Hepatic stellate cell (primary cell): ENCODE measurements at places on chromosomes 1 and 21.
A peak's percentile ranks its signal among the peaks of the same experiment; 100 is the strongest.

DNA sequence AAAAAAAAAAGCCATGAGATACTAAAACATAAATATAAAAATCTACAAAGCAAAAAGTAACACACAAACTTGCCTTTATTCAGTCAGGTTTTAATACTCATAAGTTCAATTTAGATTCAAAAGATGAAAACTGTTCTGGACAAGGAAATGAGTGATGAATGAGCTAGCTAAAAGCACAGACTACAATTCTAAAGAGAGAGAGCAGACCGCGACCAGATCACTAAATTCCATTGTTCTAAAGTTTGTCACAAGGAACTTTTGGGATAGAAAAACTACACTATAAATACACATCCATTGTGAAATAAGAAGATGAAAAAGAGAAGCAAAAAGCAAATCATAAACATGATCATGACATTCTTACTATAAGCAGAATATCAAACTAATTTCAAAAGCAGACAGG lies 1.7 kb downstream of the ODF2L start:
- DNase-seq = no peak

DNA sequence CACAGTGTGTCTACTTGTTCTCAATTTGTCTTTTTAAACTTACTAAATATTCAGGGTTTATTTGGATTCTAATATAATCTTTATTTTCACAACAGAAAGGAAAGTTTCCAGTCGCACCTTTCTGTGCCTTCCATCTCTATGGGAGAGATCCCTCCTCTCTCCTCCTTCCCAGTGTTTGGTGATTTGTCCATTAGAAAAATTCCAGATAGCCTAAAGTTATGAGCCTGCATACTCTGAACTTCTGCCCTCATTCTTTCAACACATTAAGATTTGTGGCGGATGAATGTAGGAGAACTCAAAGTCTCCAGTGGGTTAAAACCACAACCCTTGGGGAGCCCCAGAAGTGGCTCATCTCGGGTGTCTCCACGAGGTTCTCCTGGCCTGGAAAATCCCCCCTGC lies 3.6 kb downstream of the NHLH2 start:
- no peak for DNase-seq

DNA sequence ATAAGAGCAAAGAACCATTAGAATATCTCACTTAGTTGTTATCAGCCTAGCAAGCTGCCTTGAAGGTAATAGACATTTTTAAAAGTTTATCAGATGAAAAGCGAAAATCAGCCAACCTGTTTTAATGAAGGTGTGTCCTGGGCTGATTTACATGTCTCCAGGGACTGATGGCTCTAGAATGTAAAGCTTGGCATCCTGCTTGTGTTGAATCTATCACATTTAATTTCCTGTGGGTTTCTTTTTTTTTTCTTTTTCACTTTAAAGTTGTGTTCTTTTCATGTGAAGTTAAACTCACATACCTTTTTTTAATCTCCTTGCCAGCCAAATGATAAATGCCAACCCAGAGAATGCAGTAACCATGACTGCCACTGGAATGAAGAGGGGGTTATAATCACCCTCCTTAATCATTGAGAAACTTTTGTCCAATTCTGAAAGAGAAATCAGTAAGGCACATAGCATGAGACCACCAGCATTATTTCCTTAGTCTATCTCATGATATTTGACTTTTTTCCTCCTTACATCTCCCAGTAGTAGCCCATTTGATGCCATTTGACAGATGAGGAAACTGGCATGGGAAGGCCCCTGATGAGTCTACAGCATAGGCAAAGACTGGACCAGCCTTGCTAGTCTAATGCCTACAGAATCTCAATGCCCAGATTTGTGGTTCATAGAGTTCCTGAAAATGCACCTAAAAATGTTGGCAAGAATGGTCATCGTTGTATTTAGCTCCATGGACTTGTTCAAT lies 10.0 kb downstream of the SELL start:
- no peak for DNase-seq

GRCh38 chr1:5751163-5751540 lies 241.1 kb downstream of the NPHP4 start:
- DNase-seq = no peak

DNA sequence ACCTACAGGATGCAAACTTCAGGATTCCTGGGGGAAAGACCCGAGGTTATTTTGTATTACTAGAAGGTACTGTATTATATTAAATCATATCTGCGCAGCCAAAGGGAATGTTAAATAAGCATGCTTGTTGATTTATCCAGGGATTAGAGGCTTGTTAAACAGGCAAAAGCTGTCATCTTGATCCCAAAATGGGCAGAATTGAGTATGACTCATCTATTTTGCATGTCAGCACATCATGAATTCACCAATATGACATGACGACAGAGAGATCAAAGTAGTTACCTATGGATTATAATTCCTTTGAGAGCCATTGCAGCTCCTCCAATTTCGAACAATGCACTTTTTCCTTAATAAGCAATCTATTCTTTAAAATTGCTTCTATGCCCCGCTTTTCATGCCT lies 66.1 kb downstream of the TBX15 start:
- no peak for DNase-seq

GRCh38 chr1:229272164-229273158 lies 1.6 kb downstream of the RAB4A start:
- no peak for DNase-seq

DNA sequence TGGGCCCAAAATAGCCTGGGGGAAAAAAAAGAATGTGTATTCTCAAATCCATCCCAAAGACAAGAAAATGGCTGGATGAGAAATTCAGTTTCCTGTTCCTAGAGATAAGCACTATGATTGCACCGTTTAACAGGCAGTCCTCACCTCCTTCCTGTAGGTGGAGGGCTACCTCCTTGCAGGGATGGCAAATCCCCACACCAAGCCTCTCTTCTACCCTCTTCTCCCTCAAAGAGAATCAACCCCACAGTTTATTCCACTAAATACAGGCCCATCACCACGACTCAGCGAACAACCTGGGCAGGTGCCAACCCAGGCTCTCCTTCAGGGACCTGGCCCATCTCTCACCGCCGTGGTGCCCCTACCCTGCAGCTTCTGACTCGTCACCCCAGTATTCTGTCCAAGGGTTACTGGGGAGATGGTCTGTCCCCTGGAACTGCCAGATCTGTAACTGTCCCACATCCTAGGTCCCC lies 3.4 kb upstream of the CHD5 start:
- DNase-seq = no peak

DNA sequence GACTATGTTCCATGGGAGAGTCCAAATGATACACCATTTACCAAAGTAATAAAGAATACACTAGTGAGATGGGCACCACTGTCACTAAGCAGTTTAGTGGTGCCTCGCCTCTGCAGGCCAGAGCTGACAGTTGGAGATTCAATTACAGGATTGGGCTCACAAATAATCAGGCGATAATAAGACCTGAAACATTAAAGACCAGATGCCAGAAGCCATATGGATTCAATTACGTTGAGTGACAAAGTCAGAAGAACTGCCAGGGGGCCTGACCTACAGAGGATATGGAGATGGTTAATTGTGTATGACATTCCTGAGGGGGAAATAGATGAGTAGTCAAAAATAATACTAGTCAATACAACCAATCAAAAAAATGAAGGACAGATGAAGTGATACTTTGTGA lies 65.2 kb upstream of the ST6GALNAC5 start:
- DNase-seq = no peak

- no peak for DNase-seq
These were observed 2.4 kb downstream of the ATP2B4 start for GRCh38 chr1:203629016-203629506.

DNA sequence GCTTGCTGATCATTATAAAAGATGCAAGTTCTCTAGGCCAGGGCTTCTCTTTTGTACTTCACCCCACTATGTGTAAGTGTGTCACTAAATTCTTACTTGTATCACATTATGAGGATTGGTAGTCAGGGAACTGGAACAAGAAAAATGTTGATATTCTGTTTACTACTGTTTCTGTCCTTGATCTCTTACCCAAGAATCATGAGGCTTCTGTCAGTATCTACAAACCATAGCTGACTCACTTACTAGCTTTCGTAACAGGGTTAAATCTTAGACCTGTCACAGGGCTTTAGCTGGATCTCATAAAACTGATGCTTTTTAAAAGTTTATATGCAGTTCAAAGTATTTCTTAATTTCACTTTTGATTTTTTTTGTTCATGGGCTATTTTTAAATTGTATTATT lies 681.2 kb downstream of the PLPP3 start:
- DNase-seq = peak; percentile 30

GRCh38 chr1:19384113-19384512 lies 72.0 kb downstream of the SLC66A1 start:
- DNase-seq = peak; percentile 60

DNA sequence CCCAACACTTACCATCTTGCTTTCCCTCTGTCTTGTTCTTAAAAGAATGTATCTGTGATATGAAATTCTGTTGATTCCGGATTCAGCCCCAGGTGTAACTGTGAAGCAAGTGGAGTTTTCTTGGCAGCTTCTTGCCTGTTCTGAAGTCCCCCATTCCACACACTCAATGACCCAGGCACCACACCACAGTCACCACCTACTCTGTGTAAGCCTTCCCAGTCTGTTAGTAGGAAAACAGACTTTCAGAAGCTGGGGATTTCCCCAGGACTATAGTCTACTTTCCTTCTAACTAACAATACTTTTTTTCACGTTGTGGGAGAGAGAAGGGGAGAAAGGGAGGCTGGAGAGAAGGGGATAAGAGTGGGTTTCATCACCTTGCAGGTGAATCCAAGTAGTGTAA lies 299.1 kb upstream of the PROX1 start:
- no peak for DNase-seq

DNA sequence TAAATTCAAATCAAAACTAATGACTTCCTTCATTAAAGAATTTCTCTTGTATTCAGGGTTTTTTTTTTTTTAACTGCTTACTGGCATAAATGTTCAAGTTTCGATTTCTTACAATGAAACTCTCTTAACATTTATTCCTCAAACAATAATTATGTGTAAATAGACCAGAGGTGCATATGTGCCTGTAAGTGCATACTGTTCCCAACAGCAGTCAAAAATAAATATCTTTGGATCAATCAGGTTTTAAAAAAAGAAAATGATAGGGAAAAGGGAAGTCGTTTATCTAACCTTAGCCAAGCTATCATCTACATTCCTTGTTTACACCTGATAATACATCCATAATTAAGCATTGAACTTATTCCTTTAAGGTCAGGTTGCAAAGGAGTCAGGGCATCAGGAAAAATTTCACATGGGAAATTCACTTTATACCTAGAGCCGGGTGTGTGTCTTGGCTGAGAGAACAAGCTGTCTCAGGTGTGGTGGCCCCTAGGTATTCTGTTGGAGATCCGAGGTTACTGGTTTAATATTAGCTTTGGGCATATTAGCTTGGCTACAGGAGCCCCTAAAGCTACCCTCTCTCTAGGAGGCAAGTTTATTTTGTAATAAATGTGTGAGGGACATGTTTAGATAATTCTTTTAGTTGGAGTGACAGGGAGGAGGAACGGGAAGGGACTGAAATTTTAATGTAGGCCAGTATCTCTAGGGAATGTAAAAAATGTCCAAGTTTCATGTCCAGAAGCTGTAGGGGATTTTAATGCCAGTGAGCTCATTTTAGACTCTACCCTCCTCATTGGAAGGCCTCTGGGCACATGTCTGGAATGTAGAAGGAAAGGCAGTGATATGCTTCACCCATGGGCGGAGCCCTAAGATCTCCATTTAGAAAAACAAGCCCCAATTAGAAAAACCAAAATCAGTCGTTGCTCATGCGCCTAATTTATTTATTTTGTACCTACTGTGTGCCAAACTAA lies 327.9 kb upstream of the PROX1 start:
- no peak for DNase-seq

DNA sequence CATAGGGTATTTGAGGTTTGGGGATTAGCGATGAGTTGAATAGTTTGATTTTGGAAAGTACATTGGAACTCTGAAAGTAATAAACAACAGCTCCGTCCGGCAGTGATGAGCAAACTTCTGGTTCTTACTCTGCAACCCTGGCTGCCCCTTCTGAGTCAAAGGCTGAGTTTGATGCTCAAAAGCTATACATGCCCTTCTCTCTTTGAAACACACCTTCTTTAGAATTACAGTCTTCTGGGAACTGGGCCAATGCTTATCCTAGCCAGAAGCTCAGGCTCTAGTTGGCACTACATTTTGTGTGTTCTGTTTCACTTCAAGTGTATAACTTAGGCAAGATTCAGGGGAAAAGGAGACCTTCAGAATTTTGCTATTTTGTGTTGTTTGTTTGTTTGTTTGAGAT lies 9.3 kb downstream of the AHCYL1 start:
- no peak for DNase-seq

GRCh38 chr1:68178821-68179490 lies 53.4 kb downstream of the WLS start:
- DNase-seq = no peak

DNA sequence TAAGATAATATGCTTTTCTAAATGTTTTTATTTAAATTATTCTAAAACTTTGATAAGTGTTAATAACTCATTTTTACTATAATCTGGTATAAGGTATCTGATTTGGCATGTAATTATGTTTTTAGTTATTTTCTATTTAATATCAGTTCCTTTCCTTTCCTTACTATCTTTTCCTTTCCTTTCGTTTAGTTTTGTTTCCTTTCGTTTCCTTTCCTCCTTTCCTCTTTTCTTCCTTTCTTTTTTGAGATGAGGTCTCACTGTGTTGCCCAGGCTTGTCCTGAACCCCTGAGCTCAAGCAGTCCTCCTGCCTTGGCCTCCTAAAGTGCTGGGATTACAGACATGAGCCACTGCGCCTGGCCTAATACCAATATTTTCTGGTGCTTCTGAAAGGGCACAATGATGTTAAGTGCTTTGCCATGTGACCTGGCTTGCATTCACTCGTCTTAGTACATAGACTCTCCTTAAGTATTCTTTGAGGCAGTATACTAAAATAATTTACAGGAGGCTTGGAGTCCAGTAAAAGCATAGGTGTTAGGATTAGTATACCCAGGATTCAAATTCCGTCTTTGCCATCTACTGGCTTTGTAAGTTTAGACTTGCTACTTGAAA lies 18.7 kb downstream of the MIER1 start:
- DNase-seq = no peak

- DNase-seq = peak; percentile 66
These were observed 87.2 kb downstream of the SYT2 start for GRCh38 chr1:202623075-202623474.

- no peak for DNase-seq
These were observed 583.4 kb downstream of the DPYD start for GRCh38 chr1:97337250-97338030.

- DNase-seq = no peak
These were observed 262.6 kb downstream of the SIPA1L2 start for GRCh38 chr1:232367293-232367692.

GRCh38 chr21:44847261-44848056 lies 26.0 kb downstream of the PTTG1IP start:
- DNase-seq = no peak

- peak; percentile 53 for DNase-seq
These were observed 441 bp downstream of the YARS1 start for GRCh38 chr1:32816676-32817158.

- DNase-seq = no peak
These were observed 89.6 kb downstream of the ST6GALNAC3 start for GRCh38 chr1:76164165-76164564.
